ENCODE measurements at places on chromosomes 1 and 21.
A peak's percentile ranks its signal among the peaks of the same experiment; 100 is the strongest.

DNA sequence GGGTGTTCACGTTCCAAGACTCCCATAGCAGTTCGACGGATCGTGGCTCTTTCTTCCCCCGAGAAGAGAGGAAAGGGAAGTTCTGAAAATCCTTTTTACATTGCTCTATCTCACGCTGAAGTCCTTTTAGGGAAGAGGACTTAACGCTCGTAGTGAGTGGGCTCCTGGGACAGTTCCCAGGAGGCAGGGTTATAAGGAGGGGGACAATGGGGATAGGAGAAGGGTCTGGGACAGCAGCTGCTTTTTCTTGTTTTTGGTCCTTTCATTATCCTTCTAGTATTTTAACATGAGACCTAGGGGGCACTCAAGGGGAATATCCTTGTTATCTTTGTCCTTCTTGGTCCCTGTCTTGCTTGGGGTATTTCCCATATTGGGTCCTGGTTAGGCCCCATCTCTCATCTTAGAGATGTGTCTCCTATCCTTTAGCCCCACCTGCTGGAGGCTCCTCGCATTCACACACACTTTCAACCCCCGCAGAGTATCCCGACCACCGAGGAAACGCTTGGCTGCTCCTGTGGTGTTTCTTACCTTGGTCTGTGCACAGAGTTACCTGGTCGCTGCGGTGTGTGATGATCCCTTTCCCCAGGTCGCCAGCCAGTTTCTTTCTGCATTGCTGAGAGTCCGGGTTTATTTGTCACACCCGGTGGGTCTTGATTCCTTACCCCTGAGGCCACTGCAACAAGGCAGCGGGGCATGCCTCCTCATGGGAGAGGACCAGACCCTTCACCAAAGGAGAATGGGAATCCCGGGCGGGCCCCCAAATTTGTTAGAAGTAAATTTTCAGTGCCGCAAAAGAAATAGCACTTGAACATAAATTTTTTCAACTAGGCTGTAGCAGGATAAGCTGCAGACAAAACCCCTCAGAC, 29.7 kb downstream of the SCCPDH start:
- no peak for DNase-seq

DNA sequence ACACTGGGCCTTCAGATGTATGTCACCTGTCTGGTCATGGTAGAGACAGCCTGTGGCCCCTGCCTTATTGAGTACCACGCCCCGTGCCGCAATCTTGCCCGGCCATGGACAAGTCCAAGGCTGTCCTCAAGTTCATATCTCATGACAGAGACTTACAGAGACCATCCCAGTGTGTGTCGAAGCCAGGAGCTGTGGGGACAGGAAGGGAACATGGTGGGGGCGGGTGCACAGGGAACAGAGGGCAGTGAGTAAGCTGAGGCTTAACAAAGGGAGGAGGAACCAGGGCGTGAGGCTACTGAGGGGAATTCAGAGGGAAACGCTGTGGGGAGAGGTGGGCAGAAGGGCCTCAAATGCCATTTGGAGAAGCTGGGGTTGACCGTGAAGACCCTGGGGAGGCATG, 75.8 kb downstream of the ALPL start:
- DNase-seq = no peak

DNA sequence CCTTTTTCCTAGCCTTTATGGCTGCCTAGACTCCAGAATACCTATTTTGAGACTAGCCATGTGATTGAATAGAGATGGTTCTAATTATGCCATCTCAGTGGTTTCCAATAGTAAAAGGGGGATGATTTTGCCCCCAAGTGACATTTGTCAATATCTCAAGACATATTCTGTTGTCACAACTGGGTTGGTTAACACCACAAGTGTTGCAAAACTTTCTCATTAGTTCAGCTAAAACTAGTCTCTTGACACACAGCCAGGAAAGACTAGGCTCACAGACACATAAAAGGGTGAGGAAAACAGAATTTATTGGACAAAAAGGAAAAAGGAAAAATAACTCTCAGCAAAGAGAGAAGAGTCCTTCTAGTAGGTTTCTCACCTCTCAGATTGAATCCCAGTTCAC, 39.9 kb upstream of the GBP5 start:
- DNase-seq = no peak

GRCh38 chr1:93613898-93614297, 67.7 kb downstream of the BCAR3 start:
- no peak for DNase-seq

DNA sequence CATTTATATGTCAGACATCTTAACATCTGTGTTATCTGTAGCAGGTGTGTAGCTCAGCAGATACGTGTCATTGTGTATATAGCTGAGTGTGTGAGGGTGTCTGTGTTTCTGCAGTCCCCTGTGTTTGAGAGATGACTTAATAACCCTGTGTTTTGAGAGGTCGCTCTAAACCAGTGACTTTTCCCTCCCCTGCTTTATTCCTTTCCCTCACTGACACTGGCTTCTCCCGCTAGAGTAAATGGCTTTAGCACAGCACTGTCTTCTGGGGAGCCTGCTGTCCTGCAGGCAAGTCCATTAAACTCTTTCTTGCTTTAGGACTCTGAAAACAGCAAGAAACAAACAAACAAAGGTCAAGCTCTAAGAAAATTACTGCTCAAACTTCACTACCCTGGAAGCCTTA, 53.0 kb downstream of the VANGL1 start:
- DNase-seq = no peak

GRCh38 chr1:220195701-220196100, 76.6 kb downstream of the RAB3GAP2 start:
- no peak for DNase-seq

- DNase-seq = no peak
Measured at GRCh38 chr1:48878191-48878940, 101.7 kb upstream of the BEND5 start.

DNA sequence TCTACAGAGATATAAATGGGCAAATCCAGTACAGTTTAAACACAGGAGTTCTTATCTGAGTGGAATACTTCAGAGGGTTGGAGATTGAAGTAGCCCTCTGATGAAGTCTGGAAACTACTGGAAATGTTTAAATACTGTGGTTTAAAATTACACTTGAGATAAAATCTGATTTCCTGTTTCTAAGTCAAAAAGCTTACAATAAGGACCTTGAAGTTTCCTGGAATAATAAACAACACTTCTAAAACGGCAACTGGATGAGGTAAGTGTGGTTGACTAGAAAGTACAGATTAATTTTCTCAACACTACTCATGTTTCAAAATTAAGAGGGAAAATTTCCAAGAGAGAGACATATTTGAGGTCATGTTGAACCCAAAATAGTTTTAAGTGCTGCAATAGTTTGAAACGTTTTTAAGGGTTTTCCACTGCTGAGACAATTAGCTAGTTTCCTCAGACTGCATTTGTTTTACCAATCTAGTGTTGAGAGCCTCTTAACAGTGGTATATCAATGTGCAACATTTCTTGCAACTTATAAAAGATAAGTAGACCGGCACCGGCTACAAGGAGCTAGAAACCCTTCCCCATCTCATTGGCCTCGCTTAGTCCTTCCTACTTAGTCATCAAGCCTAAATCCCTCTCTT, 27.4 kb downstream of the KCNA3 start:
- no peak for DNase-seq

DNA sequence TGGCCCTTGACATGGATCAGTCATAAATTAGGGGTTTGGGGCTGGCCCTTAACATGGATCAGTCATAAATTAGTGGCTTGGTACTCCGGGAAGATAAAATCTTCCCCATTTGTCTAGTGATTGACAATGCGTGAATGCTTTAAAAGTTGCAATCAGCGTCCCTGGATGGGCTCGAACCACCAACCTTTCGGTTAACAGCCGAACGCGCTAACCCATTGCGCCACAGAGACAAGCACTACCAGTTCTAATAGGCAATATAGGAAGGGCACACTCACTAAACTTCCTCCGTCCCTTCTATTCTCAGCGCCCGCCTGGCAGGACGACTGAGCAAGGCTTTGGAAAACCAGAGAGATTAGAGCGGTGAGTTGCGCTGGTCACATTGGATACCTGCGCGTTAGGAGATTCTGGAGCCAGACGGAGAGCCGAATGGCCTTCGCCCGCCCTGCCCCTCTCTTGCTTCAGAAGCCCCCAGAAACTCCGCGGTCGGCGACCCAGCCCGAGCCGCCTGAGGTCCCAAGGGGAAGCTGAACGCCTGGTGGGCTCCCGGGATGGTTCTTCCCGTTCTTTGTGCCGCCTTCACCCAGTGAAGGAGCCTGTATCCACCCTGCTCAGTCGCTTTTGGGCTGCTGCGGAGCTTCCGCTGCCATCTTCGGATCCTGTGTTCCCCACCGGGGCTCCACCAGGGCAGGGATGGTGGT, 235.9 kb downstream of the FAM72C start:
- no peak for DNase-seq

DNA sequence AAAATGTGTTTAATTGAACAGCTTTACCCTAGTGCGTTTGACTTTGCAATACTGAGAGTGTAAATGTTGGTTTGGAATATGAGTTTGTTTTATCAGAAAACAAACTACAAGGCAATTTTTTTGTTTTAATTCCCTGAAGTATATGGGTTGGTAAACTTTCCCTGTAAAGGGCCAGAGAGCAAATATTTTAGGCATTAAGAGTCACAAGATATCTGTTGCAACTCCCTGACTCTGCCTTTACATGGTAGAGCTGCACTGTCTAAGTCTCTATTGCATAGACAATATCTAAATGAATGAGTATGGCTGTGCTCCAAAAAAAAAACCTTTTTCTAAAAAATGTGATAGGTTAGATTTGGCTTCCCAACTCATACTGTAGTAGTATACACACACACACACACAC, 115.1 kb upstream of the PBX1 start:
- no peak for DNase-seq

GRCh38 chr21:14952916-14953315, 111.9 kb downstream of the NRIP1 start:
- DNase-seq = no peak

GRCh38 chr1:204791453-204792353, 79.0 kb upstream of the NFASC start:
- DNase-seq = peak; percentile 59

GRCh38 chr1:64343105-64343822, 126.7 kb upstream of the CACHD1 start:
- DNase-seq = no peak

DNA sequence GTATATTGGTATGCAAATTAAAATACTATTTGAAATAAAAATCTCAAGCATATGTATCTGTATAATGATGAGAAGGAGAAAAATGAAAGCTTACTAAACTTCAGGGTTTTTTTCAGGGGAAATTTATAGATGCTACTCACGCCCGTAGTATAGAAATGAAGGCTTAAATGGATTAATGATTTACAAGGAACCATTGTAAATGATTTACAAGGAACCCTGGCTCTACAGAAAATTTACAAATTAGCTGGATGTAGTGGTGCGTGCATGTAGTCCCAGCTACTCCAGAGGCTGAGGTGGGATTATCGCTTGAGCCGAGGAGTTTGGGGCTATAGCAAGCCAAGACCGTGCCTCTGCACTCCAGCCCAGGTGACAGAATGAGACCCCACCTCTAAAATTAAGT, 150.5 kb downstream of the PCBP3 start:
- no peak for DNase-seq

GRCh38 chr1:38746941-38747600, 112.5 kb downstream of the RRAGC start:
- DNase-seq = no peak

DNA sequence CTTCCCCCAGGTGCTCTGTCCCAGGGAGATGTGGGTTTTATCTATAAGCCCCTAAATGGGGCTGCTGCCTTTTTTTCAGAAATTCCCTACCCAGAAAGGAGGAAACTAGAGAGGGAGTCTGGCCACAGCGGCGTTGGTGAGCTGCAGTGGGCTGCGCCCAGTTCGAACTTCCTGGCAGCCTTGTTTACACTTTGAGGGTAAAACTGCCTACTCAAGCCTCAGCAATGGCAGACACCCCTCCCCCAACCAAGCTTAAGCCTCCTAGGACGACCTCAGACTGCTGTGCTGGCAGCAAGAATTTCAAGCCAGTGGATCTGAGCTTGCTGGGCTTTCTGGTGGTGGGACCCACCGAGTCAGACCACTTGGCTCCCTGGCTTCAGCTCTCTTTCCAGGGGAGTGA, 46.2 kb upstream of the PAPPA2 start:
- DNase-seq = no peak

- no peak for DNase-seq
Measured at GRCh38 chr1:11680270-11681070, 478 bp downstream of the MAD2L2 start.

DNA sequence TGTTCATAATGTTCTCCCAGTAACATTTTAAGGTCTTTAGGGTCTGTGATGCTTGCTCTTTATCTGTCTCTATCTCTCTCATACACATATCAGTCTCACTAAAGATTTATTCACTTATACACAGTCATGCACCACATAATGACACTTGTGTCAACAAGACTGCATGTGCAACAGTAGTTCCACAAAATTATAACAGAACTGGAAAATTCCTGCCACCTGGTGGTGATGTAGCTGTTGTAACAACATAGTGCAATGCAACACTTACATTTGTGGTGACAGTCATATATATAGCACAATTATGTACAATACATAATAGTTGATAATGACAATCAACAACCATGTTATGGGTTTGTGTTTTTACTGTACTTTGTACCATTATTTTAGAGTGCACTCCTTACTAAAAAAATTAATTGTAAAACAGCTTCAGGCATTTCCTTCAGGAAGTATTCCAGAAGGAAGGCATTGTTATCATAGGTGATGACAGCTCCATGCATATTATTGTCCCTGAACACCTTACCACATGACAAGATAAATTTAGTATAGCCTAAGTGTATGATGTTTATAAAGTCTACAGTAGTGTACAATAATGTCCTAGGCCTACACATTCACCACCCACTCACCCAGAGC, 8.1 kb downstream of the TDRD5 start:
- no peak for DNase-seq

DNA sequence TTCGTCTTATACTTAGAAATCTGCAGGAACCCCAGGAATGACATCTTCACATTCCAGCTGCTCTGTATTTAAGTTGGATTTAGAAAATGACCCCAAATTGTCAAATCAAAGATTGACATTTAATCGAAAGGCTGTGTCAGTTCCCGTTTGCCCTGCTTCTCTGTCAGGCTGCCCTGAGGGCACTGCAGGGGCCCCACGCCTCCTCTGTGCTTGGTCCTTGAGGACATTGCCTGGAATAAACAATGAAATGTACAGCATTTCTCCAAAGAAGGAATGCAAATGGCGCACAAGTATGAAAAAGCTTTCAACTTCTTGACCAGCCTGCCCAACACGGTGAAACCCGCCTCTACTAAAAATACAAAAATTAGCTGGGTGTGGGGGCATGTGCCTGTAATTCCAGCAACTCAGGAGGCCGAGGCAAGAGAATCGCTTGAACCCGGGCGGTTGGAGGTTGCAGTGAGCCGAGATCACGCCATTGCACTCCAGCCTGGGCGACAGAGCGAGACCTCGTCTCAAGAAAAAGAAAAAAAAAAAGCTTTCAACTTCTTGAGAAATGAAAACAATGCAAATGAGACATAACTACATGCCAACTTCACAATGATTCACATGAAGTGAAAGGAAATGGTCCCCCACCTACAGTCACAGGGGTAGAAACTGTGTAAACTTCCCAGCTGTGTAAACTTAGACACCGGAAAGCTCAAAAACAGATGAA, 3.0 kb downstream of the TMPRSS3 start:
- DNase-seq = no peak

GRCh38 chr1:167095368-167095767, 1.5 kb downstream of the STYXL2 start:
- DNase-seq = no peak

GRCh38 chr1:22816067-22816775, 105.6 kb downstream of the EPHB2 start:
- no peak for DNase-seq
